Left ventricle myocardium inferior (tissue), 1 donor: ENCODE measurements at places on chromosomes 5 and 9. TPM values are rescaled to one million over a fixed set of nuclear protein-coding genes. Genes with fewer than 3 reads are reported as not detected.

GRCh38 chr9:69526699-69527098 is 145.5 kb downstream of the APBA1 start:
- H3K36me3 ChIP-seq = no peaks in the 10 kb centered on the region
- DNase-seq = no peak
- H3K27me3 ChIP-seq = no peaks in the 10 kb centered on the region
- H3K4me3 ChIP-seq = no peak overlapping the region
- H3K27ac ChIP-seq = no peak overlapping the region

BTNL8 gene
- total RNA-seq = 0.58 TPM

GRCh38 chr5:159671886-159672285 is 244.4 kb upstream of the ADRA1B start:
- no peaks in the 10 kb centered on the region for H3K4me1 ChIP-seq
- no peak overlapping the region for H3K27ac ChIP-seq
- H3K4me3 ChIP-seq = no peak overlapping the region
- no peaks in the 10 kb centered on the region for H3K36me3 ChIP-seq
- DNase-seq = no peak

GRCh38 chr9:110152704-110153374 is 55.1 kb downstream of the C9orf152 start:
- H3K4me1 ChIP-seq = peaks cover 100% of the 10 kb centered on the region
- H3K27ac ChIP-seq = peak overlapping the region; percentile 71
- H3K36me3 ChIP-seq = peaks cover 9% of the 10 kb centered on the region
- H3K4me3 ChIP-seq = no peak overlapping the region
- H3K27me3 ChIP-seq = no peaks in the 10 kb centered on the region

FOXD1 gene
- total RNA-seq = 0.19 TPM

GRCh38 chr9:27352457-27353165 is 55.7 kb upstream of the EQTN start:
- no peaks in the 10 kb centered on the region for H3K27me3 ChIP-seq
- peaks cover 46% of the 10 kb centered on the region for H3K4me1 ChIP-seq
- no peak for DNase-seq

DNA sequence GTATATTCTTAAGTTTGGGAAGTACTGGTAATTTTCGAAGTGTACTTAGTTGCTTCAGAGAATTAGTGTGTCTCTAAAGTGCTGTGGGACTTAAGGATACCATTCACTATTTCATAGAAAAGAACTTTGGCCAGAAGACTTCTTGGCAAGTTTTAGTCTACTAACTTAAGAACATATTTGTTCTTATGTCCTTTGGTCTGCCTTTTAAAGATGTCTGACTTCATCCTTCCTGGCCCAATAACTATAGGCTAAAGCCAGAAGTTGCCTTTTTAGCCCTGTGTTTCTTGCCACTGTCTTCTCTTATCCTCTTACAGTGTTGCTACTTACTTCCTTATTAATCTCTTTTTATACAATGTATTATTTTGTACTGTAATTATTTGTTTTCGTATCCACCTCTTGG is 6.3 kb downstream of the RBM27 start:
- peaks cover 68% of the 10 kb centered on the region for H3K4me1 ChIP-seq
- H3K36me3 ChIP-seq = no peaks in the 10 kb centered on the region
- no peak overlapping the region for H3K27ac ChIP-seq
- no peak for DNase-seq

- H3K27ac ChIP-seq = no peak overlapping the region
- H3K36me3 ChIP-seq = no peaks in the 10 kb centered on the region
- H3K27me3 ChIP-seq = no peaks in the 10 kb centered on the region
- H3K4me3 ChIP-seq = no peak overlapping the region
- H3K4me1 ChIP-seq = peaks cover 75% of the 10 kb centered on the region
- DNase-seq = no peak
Observed at GRCh38 chr9:77956555-77956954, 75.1 kb downstream of the GNAQ start.

- H3K4me3 ChIP-seq = no peak overlapping the region
- H3K27ac ChIP-seq = peak overlapping the region; percentile 39
- no peak for DNase-seq
- peaks cover 30% of the 10 kb centered on the region for H3K4me1 ChIP-seq
- H3K27me3 ChIP-seq = no peaks in the 10 kb centered on the region
- H3K36me3 ChIP-seq = no peaks in the 10 kb centered on the region
Observed at GRCh38 chr5:158967541-158967940, 132.2 kb downstream of the EBF1 start.

ARSI gene
- total RNA-seq = 0.16 TPM

DNA sequence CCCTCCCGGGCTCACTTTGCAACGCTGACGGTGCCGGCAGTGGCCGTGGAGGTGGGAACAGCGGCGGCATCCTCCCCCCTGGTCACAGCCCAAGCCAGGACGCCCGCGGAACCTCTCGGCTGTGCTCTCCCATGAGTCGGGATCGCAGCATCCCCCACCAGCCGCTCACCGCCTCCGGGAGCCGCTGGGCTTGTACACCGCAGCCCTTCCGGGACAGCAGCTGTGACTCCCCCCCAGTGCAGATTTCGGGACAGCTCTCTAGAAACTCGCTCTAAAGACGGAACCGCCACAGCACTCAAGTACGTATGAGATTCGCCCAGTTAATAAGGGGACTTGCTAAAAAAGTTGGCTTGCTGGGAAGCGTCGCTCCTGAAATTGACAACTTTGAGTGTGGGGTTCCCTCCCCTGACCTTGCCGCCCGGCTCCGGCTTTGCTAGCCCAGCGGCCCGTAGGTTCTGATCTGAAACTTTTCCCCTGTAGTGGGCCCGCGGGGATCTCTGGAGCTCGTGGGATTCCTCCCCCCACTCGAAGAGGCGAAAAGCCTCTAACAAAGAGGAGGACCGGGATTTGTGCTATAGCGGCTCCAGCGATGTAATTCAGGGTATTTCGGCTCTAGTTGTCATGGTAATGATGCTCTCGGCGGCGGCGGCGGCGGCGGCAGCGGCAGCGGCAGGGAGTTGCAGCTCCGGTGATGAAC is 572 bp downstream of the NR4A3 start:
- DNase-seq = peak; percentile 32
- peaks cover 30% of the 10 kb centered on the region for H3K27me3 ChIP-seq
- H3K27ac ChIP-seq = peak overlapping the region; percentile 99
- no peaks in the 10 kb centered on the region for H3K36me3 ChIP-seq

NOXA1 gene
- 2.0 TPM for total RNA-seq

DNA sequence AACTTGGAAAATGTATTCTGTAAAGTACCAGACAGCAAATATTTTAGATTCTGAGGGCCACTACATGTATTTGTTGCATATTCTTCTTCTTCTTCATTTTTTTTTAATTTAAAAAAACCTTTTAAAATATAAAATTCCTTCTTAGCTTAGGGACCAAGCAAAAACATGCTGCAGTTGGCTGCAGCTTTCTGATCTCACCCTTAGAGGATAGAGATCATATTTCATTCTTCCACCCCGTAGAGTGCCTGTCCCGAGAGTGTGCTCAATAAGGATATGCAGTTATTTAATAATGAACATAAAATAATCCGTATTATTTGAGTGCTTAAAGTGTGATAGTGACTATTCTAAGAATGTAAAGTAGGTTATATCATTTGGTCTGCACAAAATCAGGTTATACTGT is 204.2 kb upstream of the CD180 start:
- no peaks in the 10 kb centered on the region for H3K27me3 ChIP-seq
- H3K4me1 ChIP-seq = peaks cover 3% of the 10 kb centered on the region
- no peaks in the 10 kb centered on the region for H3K36me3 ChIP-seq
- no peak overlapping the region for H3K27ac ChIP-seq
- H3K4me3 ChIP-seq = no peak overlapping the region

TRIM14 gene
- 4.1 TPM for total RNA-seq

GRCh38 chr9:98766586-98766985 is 29.8 kb downstream of the ANKS6 start:
- H3K27me3 ChIP-seq = no peaks in the 10 kb centered on the region
- no peaks in the 10 kb centered on the region for H3K4me1 ChIP-seq
- no peak for DNase-seq
- H3K4me3 ChIP-seq = no peak overlapping the region

DNA sequence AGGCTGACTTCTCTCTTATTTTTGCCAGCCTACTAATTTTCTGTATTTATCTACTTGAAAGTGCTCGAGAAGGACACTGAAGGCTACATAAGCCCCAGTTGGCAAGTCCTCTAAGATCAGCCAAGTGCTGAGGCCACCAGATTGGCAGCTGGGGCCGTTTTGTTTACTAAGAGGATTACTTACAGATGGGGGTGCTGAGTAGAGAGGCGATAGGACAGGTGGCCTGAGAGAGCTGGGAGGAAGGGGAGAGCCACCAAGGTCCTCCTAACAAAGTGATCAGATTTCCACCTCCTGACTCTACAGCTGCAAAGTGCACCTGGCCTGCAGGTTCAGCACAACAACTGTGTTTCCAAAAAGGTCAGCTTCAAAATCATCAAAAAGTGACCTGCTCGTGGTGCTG is 32.9 kb downstream of the FRMD3 start:
- H3K27me3 ChIP-seq = no peaks in the 10 kb centered on the region
- no peak for DNase-seq
- no peaks in the 10 kb centered on the region for H3K36me3 ChIP-seq
- no peak overlapping the region for H3K27ac ChIP-seq
- H3K4me3 ChIP-seq = no peak overlapping the region

DDX4 gene
- total RNA-seq = not detected

GRCh38 chr5:151082282-151082902 is 1.6 kb upstream of the TNIP1 start:
- no peaks in the 10 kb centered on the region for H3K27me3 ChIP-seq
- H3K36me3 ChIP-seq = peaks cover 4% of the 10 kb centered on the region
- H3K4me1 ChIP-seq = peaks cover 84% of the 10 kb centered on the region
- H3K27ac ChIP-seq = peak overlapping the region; percentile 99
- H3K4me3 ChIP-seq = peak overlapping the region; percentile 89

INSYN2B gene
- 0.08 TPM for total RNA-seq

GRCh38 chr5:54525692-54526091 is 8.1 kb downstream of the SNX18 start:
- peak overlapping the region; percentile 75 for H3K27ac ChIP-seq
- H3K4me3 ChIP-seq = no peak overlapping the region
- H3K27me3 ChIP-seq = no peaks in the 10 kb centered on the region
- H3K36me3 ChIP-seq = no peaks in the 10 kb centered on the region

DNA sequence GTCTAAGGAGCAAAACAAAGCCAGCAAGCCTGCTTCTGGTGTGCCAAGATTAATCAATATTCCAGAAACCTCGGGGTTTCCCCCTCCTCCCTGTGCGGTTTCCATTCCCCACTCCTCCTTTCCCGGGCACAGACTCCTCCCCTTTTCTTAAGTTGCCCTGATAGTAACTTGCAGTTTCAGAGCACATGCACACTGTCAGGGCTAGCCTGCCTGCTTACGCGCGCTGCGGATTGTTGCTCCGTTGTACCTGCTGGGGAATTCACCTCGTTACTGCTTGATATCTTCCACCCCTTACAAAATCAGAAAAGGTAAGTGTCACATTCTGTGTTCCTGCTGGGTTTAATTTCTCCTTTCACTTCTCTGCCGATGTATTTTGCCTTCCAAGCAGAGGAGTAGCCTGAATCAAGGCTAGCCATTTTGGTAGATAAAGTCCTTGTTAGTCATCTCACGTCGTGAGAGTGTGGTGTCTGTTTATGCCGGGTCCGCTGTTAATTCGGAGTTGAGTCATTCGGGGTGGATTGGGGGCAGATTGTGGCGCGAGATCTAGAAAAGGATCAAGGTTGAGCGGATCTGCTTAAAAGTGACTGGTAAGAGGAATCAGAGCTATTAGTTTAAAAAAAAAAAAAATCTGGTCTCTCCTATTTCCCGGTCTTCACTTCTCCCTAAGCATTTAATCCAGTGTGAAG is at the start of gene SLC1A3:
Gene SLC1A3, plus strand, starts transcription at position 179 of the 686 bp plus-strand sequence. CDS start 1,818 bp downstream, outside the sequence.
- no peaks in the 10 kb centered on the region for H3K36me3 ChIP-seq
- peak within 1 kb of the TSS; percentile 83 for H3K27ac ChIP-seq
- DNase-seq = peak; percentile 34
- peaks cover 18% of the 10 kb centered on the region for H3K4me1 ChIP-seq

LEAP2 gene
- total RNA-seq = 1.9 TPM

NDST1 gene
- total RNA-seq = 58.9 TPM

GRCh38 chr5:143496943-143497342 is 93.5 kb upstream of the NR3C1 start:
- H3K36me3 ChIP-seq = no peaks in the 10 kb centered on the region
- no peak for DNase-seq
- H3K4me3 ChIP-seq = no peak overlapping the region
- peaks cover 50% of the 10 kb centered on the region for H3K4me1 ChIP-seq

DNA sequence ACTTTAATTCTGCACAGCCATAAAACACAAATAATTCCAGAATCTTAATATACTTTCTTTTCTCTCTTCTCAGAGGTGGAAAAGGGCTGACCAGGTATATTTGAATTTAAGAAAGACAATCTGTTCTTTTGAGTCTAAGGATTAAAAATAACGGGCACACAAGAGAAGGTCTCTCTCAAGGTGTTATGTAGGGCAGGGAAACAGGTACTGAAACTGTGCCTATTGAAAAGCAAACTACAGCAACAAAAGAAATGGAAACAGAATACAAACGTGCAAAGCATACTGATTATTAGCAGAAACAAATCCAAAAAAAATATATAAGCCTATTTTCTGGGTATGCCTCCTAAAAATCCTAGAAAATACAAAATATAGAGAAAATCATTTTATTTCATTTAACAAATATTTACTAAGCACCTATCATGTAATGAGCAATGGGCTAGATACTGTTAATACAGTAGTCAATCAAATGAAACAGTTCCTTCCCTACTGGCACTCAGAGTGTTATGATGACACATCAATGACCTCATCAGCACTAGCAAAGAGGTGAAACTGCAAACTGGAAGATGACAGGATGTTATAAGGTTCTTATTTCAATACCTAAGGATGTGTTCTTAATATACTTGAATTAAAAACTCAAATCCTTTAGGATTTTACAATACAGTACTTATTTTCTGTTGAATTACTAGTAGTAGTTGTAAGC is 87.7 kb downstream of the AUH start:
- no peak overlapping the region for H3K27ac ChIP-seq
- H3K27me3 ChIP-seq = no peaks in the 10 kb centered on the region
- H3K36me3 ChIP-seq = no peaks in the 10 kb centered on the region
- DNase-seq = no peak
- no peak overlapping the region for H3K4me3 ChIP-seq

- DNase-seq = no peak
- peaks cover 12% of the 10 kb centered on the region for H3K4me1 ChIP-seq
- H3K27me3 ChIP-seq = no peaks in the 10 kb centered on the region
- no peak overlapping the region for H3K4me3 ChIP-seq
- no peak overlapping the region for H3K27ac ChIP-seq
- H3K36me3 ChIP-seq = no peaks in the 10 kb centered on the region
Observed at GRCh38 chr9:75616841-75617566, 273.5 kb upstream of the PCSK5 start.

- H3K4me3 ChIP-seq = no peak overlapping the region
- H3K36me3 ChIP-seq = no peaks in the 10 kb centered on the region
- no peaks in the 10 kb centered on the region for H3K27me3 ChIP-seq
- H3K27ac ChIP-seq = no peak overlapping the region
- no peak for DNase-seq
- no peaks in the 10 kb centered on the region for H3K4me1 ChIP-seq
Observed at GRCh38 chr5:126794157-126794828, 17.4 kb downstream of the LMNB1 start.
